Non-pigmented ciliary epithelial cell (primary cell): ENCODE measurements at places on chromosomes 4 and X.

DNA sequence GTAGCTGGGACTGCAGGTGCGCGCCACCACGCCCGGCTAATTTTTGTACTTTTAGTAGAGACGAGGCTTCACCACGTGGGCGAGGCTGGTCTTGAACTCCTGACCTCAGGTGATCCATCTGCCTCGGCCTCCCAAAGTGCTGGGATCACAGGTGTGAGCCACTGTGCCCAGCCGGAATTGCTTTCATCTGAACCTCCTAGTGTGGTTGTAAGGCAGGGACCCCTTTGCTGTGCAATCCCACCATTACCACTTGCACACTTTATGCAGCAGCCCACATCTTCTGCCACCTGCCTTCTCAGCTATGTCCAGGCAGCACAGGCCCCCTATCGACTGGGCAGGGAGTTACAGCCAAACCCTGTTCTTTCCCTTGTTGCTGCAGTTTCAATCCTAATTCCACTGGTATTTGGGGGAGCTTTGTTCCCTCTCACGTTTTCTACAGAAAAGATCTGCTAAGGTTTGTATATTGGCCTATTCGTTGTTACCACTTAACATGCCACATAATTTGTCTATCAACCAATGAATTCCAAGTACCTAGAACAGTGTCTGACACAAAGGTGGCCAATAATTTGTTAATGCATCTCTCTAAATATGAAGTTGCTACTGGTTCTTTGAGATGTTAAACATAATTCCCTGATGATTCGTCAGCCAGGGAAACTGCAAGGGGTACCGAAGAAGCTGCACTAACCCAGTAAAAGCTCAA lies 6.5 kb downstream of the RPL39 start:
- no peak for DNase-seq

- no peak for DNase-seq
These were observed 52.8 kb downstream of the PDLIM5 start for GRCh38 chr4:94504545-94504944.

DNA sequence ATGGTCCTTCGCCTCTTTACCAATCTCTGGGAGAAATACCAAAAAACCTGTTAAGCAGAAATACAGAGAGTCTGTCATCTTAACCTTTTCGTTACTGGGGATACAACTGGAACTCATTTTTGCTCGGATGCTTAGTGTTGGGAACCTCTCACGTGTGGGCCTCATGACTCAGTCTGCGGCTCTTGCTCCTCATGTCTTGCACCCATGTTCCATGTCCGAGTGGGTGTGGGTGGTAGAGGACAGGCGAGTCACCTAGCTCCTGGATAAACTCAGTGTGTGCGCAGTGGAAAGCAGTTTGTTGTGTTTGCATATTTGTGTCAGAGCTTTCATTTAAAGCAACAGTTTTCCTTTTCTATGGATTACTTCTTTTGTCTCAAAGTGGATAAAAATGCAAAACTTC lies 70.6 kb downstream of the TNIP2 start:
- DNase-seq, result no peak

- no peak for DNase-seq
These were observed 3.9 kb downstream of the KLHL8 start for GRCh38 chr4:87216469-87216868.

GRCh38 chr4:134551348-134551747 lies 349.8 kb upstream of the PABPC4L start:
- no peak for DNase-seq

DNA sequence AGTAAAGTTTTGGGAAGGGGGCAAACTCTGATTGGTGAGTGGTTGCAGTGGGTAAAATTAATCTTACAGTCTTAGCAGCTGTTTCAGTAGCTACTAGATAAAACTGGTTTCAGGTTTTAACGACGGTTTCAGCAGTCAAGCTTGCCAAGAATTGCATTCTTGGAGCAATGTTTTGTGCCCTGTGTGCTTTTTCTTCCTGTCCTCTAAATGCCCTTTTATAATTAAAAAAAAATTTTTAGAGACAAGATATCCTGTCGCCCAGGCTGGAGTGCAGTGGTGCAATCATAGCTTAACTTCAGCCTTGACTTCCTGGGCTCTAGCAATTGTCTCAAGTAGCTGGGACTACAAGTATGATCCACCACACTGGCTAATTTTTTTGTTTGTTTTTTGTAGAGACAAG lies 6.3 kb upstream of the PPEF2 start:
- DNase-seq, result no peak

DNA sequence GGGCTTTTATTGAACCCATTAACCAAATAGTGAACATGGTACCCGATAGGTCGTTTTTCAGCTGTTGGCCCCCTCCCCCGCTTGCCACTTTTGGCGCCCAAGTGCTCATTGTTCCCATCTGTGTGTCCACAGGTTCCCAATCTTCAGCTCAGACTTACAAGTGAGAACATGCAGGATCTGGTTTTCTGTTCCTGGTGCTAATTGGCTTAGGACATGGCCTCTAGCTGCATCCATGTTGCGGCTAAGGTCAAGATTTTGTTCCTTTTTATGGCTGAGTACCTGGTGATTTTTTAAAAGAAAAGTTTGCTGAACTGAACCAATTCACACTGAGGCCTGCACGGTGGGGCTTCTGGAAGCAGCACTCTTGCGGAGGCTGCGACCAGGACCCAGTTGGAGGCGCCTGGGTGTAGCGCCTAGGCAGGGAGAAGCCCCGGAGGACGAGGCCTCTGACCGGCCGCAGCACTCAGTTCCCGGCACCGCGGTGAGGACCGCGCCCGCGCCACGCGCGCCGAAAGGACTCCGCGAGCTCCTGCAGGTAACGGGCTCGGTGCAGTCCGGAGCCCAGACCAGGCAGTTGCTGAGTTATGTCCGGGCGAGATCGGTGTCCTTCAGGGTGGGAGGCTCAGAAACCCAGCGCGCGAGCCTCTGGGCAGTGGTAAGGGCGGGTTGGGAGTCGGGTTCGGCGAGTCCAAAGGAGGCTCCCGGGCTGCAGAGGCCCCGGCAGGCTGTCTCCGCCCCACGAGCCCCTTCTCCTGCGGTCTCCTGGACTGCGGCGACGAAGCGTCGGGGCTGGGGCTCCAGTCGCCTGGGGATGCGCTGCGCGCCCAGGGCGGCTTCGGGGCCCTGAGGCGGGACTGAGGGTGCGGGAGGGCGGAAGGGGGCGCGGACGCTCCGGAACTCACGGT lies 15.8 kb upstream of the SLC25A4 start:
- no peak for DNase-seq

DNA sequence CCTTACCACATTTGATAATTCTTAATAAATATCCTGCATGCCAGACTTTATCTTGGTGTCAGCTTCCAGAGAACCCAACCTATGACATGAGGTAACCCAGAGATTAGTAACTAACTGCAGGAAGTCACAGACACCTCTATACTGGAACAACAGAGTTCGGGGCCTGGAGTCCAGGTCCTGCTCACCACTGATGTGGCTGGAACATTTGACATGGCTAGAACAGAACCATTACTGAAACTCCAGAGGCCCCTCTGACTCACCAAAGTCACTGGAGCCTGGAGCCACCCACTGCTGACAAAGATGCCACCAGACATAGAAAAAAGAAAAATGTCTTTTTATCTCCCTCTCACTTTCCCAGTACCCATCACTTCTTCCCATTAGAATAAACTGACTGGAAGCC lies 403.7 kb downstream of the MID1IP1 start:
- DNase-seq, result no peak

- DNase-seq, result peak; percentile 55
These were observed 70.8 kb downstream of the NPNT start for GRCh38 chr4:105966051-105966450.

DNA sequence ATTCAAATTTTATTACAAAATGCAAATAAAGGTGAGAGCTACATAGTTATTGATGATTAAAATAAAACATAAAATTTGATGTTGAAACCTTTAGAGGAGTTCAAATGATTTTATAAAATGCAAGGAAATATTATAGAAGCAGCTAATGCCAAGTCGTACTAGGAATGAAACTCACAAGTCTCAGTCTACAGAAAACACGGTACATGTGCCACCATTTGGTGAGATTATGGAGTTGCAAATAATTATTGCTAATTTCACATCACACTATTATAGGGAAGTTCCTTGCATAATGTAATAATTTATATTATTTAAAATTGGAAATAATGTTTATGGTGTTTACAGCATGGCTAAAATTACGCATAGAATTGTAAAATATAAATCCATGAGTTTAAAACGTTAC lies 1601.7 kb upstream of the TENM3 start:
- DNase-seq, result no peak

DNA sequence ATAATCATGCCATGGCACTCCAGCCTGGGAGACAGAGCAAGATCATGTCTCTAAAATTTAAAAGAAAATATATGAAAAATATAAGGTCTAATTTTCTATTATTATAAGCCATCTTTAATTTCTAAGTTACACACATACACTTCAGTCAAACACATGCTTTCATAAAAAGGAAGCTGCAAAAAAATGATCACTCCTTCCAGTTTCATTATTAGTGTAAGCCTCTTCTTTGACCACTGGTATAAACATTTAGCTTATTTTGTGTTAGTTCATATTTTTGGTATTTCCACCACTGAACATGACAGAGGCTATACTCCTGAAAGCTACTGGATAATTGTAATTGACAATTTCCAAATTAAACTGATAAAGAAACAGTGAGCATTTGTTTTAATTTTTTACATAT lies 163.3 kb upstream of the USP38 start:
- DNase-seq, result no peak

GRCh38 chrX:118360429-118361125 lies 14.7 kb downstream of the WDR44 start:
- no peak for DNase-seq

GRCh38 chr4:40178672-40179071 lies 18.2 kb upstream of the RHOH start:
- no peak for DNase-seq

DNA sequence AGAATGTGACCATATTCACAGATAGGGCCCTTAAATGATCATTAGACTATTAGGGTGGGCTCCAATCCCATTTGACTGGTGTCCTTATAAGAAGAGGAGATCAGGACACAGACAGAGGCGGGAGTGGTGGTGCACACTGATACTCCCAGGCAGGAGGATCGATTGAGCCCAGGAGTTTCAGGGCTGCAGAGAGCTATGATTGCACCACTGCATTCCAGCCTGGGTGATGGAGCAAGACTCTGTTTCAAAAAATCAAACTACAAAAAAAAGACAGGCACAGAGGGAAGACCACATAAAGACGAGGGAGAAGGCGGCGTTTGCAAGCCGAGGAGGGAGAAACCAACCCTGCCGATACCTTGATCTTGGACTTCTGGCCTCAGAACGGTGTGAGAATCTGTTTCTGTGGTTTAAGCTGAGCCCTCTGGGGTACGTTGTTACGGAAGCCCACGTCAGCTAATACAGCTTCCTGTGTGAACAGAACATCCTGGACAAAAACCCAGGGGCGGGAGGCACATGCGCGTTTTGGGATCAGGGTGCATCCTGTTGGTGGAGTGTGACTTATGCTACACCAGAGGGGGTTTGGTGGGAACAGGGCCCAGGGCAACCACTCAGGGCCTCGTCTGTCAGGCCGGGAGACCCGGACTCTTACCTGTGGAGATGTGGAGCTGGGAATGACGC lies 211.8 kb upstream of the PSAPL1 start:
- no peak for DNase-seq

GRCh38 chr4:182206266-182206665 lies 36.9 kb upstream of the TENM3 start:
- no peak for DNase-seq

DNA sequence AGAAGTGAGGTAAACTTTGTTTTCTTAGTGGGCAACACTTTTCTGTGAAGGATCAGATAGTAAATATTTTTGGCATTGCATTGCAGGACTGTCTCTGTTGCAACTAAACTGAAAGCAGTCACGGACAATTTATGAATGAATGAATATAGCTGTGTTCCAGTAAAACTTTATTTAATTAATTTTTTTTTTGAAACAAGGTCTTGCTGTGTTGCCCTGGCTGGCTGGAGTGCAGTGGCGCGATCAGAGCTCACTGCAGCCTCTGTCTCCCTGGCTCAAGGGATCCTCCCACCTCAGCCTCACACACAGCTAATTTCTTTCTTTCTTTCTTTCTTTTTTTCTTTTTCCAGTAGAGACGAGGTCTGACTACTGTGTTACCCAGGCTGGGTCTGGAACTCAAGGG lies 15.8 kb downstream of the RBM10 start:
- no peak for DNase-seq

DNA sequence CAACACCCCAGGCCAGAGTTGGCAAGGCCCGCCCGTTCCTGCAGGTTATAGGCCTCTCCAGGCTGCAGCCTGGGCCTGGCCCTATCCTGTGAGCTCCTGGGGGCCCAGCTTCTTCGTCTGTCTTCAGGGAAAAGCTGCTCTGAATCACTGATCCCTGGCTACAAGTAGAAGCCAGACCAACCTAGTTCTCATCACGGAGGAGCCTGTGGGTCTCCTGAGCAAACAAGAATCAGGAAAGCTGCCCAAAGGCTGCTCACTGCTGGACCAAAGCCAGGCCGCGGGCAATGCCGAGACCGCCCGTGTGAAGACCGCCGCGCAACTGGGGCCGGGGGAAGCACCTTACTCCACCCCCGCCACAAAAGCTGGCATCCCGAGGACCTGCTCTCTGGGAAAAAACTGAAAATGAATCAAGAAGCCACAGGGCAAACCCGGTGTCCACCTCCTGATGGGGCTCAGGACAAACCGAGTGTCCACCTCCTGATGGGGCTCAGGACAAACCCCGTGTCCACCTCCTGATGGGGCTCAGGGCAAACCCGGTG lies 12.8 kb downstream of the CTBP1 start:
- DNase-seq, result no peak

GRCh38 chr4:2297606-2298531 lies 36.0 kb upstream of the MXD4 start:
- no peak for DNase-seq

DNA sequence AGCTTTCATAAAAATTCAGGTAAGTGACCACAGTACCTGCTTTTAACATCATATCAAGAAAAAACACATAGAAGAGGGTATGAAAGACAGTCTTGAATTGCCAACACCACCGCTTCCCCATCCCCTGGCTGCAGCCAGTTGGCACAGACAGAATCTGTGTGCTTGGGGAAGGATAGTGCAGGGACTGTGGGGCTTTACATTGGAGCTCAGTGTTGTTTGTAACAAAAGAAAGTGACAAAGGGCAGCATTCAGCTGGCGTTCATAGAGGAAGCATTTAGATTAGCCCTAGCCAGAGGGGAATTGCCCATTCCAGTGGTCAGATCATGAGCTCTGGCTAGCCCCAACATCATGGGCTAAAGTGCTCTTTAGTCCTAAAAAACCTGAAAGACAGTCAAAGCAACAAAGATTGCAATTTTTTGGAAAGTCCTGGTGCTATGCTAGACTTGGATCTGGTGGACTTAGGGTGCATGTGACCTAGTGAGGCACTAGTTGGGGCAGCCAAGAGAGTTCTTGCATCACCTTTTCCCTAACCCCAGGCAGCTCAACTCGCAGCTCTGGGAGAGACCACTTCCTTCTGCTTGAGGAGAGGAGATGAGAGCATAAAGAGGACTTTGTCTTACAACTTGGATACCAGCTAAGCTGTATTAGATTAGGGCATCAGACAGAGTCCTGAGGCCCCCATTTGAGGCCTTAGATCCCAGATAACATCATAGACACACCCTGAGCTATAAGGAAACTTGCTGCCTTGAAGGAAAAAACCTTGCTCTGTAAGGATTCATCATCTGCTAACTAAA lies 1602.4 kb upstream of the ADGRL3 start:
- DNase-seq, result no peak
